IMR-90 (cell line): ENCODE measurements at places on chromosomes 3 and 15. TPM values are rescaled to one million over a fixed set of nuclear protein-coding genes. Genes with fewer than 3 reads are reported as not detected.

Gene UROC1
- not detected in 2 replicates for total RNA-seq

Gene PROK2
- not detected in 2 replicates for total RNA-seq

Gene SLC28A2
- total RNA-seq, result not detected in 2 replicates

Gene ZIC4
- total RNA-seq, result not detected in 2 replicates

Gene KLF15
- under 0.01 and 0.18 TPM in 2 replicates for total RNA-seq

Gene RPL39L
- total RNA-seq, result 32.5 and 34.6 TPM in 2 replicates

DNA sequence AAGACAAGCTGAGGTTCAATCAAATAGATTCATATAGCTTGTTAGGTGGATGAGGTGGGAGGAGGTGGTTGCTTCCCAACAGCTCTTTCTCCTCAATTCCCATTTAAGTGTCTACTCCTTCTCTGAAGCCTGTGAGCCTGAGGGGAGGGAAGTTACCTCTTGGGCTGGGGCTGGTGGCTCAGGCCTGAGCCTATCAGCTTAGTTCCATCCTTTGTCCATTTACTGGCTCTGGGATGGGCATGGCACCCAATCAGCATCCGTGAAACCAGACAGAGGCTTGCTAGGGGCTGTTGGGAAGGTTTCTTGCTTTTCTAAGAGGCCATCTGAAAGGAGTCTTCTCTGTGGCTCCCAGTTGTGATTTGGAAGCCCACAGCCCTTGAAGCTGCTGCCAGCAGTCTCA is 57.3 kb downstream of the TAMM41 start:
- DNase-seq, result no peak

- no peak for DNase-seq
These were observed 503.9 kb downstream of the TAFA4 start for GRCh38 chr3:68428495-68428894.

DNA sequence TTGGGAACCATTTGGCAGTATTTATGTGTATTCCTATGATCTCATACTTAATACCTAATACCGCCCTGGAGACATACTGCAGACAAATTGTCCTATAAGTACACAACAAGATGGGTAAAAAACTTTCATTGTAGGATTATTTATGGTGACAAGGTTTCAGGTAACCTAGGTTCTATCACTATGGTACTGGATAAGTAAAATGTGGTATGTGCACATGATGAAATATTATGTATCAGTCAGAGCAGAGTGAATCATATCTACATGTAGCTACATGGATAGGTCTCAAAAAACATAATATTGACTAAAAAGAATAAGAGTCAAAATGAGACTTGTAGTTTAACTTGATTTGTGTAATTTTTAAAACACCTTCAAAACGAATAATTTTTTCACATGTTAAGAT is 147.8 kb downstream of the LEKR1 start:
- DNase-seq, result no peak

DNA sequence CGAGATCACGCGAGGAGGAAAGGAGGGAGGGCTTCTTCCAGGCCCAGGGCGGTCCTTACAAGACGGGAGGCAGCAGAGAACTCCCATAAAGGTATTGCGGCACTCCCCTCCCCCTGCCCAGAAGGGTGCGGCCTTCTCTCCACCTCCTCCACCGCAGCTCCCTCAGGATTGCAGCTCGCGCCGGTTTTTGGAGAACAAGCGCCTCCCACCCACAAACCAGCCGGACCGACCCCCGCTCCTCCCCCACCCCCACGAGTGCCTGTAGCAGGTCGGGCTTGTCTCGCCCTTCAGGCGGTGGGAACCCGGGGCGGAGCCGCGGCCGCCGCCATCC is 1.1 kb upstream of the SETD5 start:
- DNase-seq, result peak; percentile 96

DNA sequence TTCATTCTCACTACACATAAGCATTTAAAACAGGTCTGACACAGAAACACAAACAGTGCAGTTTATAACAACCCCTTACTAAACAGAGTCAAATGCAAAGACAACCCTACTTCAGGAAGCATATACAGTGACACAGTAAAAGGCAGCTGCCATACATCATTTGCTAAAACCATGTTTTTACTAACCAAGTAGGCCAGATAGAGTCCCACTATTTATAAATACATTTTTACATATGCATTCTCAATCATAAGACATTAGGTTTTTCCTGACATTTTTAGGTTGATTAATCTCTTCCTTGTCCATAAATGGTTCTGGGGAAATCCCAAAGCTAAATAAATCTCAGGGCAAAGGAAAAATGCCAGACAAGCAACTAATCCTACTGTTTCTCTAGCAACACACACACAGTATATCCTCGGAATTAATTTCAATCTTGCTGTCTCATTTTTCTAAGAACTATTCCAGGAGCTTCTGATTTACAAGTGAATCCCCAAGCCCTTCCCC is 39.0 kb downstream of the CHAC1 start:
- DNase-seq, result peak; percentile 78

- peak; percentile 55 for DNase-seq
These were observed 14.2 kb upstream of the U2SURP start for GRCh38 chr3:142987080-142987700.

DNA sequence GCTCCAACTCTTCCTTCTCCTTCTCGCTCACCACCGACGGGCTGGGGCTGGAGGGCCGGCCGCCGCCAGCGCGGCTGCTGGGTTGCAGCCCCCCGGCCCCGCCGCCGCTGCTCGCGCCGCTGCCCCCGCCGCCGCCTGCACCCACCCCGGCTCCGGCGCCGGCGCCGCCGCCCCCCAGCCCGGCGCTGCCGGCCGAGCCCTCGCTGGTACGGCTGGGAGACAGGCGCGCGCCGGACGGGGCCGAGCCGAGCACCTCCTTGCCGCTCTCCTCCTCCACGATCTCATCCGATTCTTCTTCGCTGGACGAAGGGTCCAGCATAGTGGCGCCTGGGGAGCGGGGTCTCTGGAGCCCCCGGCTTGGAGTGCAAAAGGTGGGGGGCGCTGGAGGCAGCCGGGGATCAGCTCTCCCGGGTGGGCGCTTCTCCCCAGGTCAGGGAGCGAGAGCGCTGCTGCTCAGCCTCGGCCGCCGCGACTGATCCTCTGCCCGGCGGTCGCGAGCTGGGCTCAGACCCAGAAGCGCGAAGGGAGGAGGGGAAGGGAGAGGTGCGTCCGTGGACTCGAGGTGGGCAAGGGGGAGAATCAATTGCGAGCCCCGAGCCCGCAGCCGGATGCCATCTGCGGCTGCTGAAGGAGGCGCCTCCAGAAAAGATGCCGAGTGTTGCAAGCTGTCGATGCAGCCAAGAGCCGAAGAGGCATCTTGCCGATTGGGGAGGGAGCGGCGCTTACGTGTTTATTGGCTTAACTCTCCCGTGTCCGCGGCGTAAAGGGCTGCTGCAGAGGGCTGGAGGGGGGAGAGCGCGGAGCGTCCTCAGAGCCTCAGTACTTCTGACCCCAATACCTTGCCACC is at the start of gene CADPS:
Gene CADPS, minus strand, starts transcription at position 706 of the 847 bp plus-strand sequence. Its CDS starts 387 bp downstream, at position 319.
- DNase-seq, result no peak

DNA sequence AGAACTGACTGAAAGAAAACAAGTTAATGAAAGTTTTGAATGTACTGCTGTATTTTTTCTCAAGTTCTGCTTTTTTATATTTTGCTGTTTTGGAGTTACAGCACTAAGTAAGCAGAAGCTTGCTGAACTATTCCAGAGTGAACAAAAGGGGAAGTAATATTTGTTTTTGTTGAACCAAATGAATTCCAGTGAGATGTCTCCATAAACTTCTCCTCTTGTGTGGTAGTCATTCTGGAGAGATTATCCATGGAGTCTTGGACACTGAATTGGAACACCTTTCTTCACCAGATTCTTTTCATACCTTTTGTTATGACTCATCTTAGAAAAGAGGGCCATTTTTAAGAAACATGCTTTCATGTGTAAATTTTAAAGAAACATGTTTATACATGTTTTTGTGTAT is 8.8 kb downstream of the ANKUB1 start:
- peak; percentile 87 for DNase-seq

DNA sequence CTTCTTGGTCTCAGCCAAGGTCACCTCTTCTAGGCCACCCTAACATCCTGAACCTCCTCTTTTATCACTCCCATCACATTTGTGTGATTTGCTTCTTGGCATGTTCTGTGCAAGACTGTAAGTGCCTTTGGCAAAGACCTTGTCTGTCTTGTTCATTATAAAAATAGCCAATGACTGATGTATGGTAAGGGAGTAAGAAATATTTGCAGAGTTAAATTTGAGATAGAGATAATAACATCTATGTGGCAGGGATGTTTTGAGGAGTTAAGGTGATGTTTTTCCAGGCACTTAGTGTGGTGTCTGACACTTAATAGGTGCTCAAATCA is 202.3 kb downstream of the CADPS start:
- no peak for DNase-seq

DNA sequence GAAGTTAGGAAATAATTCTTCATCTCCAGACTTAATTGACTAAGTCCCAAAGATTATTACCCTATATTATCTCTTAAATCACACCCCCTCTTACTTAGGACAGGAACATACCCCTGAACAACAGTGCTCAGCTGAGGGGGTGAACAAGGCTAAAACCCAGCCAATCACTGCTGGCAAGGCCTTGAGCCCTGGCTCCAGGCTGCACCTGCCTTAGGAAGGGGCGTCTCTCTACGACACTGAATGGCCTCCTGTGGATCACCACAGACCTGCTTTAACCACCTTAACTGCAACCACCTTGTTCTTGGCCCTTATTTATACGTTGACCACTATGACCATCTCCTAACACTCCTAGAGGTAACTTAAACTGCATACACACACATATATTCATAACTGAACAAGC is 267.4 kb upstream of the THBS1 start:
- DNase-seq, result no peak

GRCh38 chr3:160982491-160982890 is 122.7 kb downstream of the B3GALNT1 start:
- no peak for DNase-seq

DNA sequence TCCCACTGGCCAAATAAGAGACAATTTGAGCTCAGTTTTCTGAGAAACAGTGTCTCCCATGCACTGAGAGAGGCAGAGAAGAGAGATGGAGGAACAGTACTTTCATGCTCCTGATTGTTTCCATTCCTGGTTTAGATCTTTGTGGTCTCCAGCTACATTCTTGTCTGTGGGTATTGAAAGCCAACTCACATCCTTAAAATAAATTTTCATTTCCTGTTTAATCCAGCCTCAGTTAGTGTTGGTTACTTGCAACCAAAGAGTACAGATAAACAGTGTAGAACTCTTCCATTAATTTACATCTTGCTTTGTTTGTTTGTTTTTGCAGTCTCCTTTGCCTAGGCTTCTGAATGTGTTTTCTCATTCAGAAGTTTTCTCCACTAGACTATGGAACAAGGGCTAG is 123.7 kb upstream of the CLSTN2 start:
- no peak for DNase-seq

GRCh38 chr15:25719101-25719985 is 143.8 kb downstream of the ATP10A start:
- no peak for DNase-seq

- DNase-seq, result no peak
These were observed 21.5 kb upstream of the PTPN23 start for GRCh38 chr3:47359323-47359722.

GRCh38 chr3:124168271-124168670 is 176.3 kb upstream of the ROPN1 start:
- peak; percentile 33 for DNase-seq

GRCh38 chr3:12771236-12771635 is 12.2 kb upstream of the TMEM40 start:
- DNase-seq, result no peak
